Glutamatergic neuron (in vitro differentiated cells): ENCODE measurements at places on chromosomes 4 and X. TPM values are rescaled to one million over a fixed set of nuclear protein-coding genes. Genes with fewer than 3 reads are reported as not detected.

HTATSF1 gene
- 52.1 TPM for total RNA-seq

DCAF12L2 gene
- total RNA-seq = 0.51 TPM

RS1 gene
- total RNA-seq = not detected

BLOC1S4 gene
- total RNA-seq = 22.5 TPM

SCRG1 gene
- not detected for total RNA-seq
